ENCODE measurements at places on chromosomes 12 and 14. TPM values are rescaled to one million over a fixed set of nuclear protein-coding genes. Genes with fewer than 3 reads are reported as not detected.

Gene REM2
- not detected for total RNA-seq

Gene MMP17
- total RNA-seq = 2.0 TPM

Gene PSMA6
- 90.3 TPM for total RNA-seq

Gene ANG
- 6.7 TPM for total RNA-seq

Gene SYCP3
- total RNA-seq = under 0.01 TPM

Gene RIN3
- 4.7 TPM for total RNA-seq

Gene NR4A1
- 1.6 TPM for total RNA-seq

Gene DDX11
- total RNA-seq = 22.0 TPM

Measured in placental epithelial cell (primary cell).